ENCODE measurements at places on chromosomes 4 and X.

DNA sequence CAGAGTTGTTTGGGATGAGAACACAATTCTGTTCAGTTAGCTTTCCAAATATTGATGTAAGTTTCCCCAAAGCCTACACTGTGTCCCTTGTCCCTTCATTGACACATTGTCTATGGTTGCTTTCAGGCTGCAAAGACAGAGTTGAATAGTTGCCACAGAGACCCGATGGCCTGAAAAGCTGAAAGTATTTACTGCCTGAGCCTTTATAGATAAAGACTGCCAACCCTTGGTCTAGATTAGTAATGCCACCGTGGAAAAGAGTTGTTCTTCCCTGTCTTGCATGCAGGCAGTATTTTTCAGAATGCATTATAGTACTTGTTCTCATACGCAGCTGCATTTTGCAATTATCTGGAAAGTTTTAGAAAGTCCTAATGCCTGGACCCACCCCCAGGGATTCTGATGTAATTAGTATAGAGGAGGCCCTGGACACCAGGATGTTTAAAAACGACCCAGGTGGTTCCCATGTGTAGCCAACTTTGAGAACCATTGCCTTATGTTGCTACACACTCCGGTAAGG, 180.8 kb downstream of the FRMPD4 start:
- no peak for DNase-seq

DNA sequence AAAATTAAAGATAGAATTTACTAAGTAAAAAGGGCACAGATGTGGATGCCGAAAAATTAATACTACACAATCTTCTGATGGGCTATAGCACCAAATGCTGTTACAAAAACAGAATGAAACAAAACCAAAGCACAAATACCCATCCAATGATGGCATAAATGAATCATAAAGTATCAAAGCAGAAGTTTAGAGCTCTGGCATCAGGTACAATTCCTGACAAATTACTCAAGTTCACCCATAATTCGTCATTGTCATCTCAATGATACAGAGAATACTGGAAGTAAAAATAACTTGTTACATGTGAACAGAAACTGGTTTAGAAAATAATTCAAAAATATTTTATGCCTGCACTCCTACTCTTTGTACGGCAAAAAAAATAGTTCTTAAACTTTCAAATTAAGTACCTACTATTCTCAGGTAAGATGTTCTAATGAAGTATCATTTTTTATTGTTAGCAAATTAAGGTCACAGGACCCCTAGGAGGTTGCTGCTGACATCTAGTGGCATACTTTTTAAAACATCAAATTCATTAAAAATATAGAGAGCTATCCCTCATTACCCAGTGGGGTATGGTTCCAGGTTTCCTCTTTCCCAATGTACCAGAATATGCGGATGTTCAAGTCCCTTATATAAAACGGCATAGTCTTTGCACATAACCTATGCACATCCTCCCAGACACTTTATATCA, 126.1 kb downstream of the INPP4B start:
- DNase-seq: no peak

- no peak for DNase-seq
These were observed 53.5 kb downstream of the FAM114A1 start for GRCh38 chr4:38921151-38921550.

GRCh38 chrX:82658492-82658891, 849.6 kb upstream of the POU3F4 start:
- DNase-seq: no peak

GRCh38 chr4:15345134-15345533, 82.7 kb upstream of the C1QTNF7 start:
- no peak for DNase-seq
